ENCODE measurements at places on chromosomes 1 and 21.
A peak's percentile ranks its signal among the peaks of the same experiment; 100 is the strongest.

DNA sequence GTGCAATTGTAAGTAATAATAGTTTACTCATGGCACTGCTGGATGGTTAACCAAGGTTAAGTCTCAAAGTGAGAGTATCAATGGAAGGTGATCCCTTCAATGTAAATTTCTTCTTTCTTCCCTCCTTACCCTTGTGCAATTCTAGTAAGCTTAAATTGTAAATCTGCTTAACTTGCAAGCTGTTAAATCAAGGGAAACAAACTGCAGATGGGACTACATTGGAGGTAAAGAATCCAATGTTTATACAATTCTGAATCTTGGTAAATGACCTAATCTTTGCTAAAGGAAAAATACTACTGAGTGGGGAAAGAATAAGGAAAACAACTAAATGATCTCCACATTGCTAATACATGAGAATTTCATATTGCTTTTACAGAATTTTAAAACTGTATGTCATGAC lies 6.7 kb upstream of the CD55 start:
- no peak for DNase-seq

DNA sequence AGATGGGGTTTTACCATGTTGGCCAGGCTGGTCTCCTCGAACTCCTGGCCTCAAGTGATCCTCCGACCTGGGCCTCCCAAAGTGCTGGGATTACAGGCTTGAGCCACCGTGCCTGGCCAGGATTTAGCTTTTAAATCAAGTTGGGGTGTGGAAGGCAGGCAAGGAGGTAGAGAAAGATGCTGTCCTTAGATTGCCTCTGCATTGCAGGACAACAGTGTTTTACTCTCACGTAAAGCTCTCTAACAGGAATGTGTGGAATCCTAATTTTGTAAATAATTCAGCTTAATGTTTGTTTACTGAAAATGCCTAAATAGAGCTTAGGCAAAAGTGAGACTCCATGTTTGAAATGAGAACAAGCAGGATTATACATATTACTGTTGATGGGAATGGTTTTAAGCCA lies 29.5 kb upstream of the TGFB2 start:
- no peak for DNase-seq

DNA sequence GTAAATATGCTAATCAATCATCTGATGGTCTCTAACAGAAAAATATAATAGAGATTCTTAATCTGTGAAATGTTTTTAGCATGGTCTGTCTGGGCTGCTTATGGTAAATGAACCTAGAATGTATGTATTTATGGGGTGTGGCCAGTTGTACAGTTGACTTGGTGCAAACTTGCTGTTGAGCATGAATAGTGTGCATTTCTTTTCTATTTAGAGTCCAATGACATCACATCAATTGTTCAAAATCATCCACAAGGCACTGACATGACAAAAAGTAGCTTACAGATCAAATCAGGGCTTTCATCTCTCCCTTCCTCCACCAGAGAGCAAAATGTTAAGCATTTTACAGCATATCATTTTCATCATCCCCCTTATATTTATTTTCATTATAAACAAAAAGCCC lies 1010.3 kb downstream of the KCNT2 start:
- no peak for DNase-seq

DNA sequence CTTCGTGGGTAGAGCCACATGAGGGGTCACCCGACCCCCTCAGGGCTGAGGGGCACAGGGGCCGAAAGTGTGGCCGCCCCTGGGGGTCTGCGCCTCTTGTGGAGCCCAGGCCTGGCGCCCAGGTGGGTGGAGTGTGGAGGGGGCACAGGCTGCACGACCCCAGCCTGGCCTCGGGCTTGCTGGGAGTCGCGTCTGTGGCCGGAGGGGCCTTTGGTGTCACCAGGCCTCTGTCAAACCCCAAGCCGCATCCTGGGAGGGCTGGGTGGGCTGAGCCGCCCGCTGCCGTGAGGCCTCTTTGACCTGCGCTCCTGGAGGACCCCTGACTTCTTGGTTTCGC lies 60.7 kb downstream of the FAAP20 start:
- no peak for DNase-seq

- DNase-seq, result no peak
Observed at GRCh38 chr1:37588939-37589338, 6.8 kb downstream of the GNL2 start.

GRCh38 chr1:22320587-22321344 lies 130.9 kb upstream of the ZBTB40 start:
- no peak for DNase-seq

DNA sequence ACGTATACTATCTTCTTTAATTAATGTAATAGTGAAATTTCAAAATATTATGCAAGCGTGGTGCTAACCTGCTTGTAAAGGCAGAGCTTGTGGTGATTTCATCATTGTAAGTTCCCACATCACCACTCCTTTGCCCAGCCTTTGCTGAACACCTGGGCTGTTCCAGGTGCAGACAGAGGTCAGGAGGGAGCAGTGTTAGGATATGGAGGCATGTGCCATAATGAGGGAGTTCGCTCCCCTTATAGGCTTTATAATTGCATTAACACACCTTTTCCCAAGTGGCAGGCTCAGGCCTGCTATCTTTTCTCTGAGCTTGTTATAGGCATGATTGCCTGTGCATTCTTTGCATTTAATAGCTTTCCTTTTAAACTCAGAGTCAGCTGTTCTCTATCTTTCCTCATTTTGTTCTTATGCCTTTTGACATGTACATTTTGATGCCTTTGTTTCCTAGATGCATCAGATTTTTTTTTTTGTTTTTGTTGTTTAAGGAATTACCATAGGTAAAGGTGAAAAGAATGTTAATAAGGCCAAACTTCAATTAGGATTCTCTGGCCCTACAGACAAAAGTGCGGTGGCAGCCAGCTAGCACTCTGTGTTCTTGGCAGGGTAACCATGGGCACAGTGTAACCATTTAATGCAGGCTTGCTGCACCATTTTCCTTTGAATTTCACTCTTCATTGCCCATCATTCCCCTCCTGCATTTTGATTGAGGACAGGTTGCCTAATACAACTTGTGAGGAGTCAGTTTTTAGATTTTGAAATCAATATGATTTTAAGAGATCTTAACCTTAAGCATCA lies 12.6 kb downstream of the NPL start:
- DNase-seq, result no peak

DNA sequence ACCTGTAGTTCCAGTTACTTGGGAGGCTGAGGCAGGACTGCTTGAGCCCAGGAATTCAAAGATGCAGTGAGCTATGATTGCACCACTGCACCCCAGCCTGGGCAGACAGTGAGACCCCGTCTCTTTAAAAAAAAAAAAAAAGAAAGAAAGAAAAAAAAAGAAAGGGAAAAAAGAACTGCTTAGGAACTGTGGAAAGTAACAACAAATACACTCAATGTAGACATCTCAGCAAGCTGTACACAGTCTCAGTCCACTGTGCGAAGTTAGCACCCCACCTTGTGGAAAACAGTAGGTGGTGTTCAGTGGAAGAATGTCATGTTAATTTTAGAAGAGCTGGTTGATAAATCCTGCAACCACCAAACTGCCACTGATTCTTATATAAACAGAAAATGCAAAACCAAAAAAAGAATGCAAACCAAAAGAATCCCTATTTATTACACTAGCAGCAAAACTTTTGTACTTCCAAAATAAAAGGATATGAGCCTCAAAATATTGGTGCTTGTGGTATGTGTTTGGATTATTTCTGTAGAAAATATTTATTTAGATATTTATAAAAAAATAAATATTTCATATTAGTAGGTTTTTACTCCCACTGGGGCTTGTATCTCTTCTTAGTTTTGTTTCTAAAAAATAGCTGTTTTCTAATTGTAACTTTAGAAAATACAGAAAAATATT lies 31.1 kb downstream of the ALG14 start:
- DNase-seq, result peak; percentile 50

DNA sequence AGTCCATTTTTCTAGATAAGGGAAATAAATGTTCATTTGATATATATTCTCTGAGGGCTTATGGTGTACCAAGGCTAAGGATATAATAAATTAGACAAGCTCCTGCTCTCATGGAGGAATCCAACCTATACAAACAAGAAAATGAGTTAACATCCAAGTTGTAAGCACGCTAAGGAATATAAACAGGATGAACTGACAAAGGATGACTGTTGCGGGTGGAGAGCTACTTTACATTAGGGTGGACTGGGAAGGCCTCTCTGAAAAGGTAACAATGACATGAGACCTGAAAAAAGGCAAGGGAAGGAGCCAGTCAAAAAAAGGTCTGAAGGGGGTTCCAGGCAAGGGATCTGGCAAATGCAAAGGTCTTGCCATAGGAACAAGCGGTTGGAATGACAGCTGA lies 3.1 kb downstream of the BCAR3 start:
- DNase-seq, result no peak

- no peak for DNase-seq
Observed at GRCh38 chr1:21326861-21327344, 36.6 kb upstream of the ECE1 start.

- DNase-seq, result no peak
Observed at GRCh38 chr1:57789936-57790335, 366.1 kb upstream of the DAB1 start.

DNA sequence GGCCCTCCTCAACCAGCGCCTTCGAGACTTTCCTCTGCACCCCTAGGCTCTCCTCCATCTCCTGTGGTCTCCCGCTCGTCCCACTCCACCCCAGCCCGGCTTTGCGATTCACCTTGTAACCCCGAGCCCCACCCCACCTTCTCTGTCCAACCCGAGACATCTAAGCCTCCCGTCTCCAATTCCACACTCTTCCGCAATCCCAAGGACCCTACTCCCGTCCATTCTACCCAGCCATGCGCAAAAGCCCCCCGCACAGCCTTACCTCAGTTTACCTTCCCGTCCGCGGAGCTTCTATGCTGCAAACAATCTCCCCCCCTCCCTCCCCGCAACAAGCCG lies 174 bp downstream of the SH3BP5L start:
- DNase-seq, result no peak

GRCh38 chr1:19338323-19338762 lies 26.2 kb downstream of the SLC66A1 start:
- no peak for DNase-seq

GRCh38 chr1:3308053-3308452 lies 146.4 kb upstream of the ARHGEF16 start:
- no peak for DNase-seq

- DNase-seq, result no peak
Observed at GRCh38 chr1:177091040-177091439, 73.5 kb downstream of the ASTN1 start.

DNA sequence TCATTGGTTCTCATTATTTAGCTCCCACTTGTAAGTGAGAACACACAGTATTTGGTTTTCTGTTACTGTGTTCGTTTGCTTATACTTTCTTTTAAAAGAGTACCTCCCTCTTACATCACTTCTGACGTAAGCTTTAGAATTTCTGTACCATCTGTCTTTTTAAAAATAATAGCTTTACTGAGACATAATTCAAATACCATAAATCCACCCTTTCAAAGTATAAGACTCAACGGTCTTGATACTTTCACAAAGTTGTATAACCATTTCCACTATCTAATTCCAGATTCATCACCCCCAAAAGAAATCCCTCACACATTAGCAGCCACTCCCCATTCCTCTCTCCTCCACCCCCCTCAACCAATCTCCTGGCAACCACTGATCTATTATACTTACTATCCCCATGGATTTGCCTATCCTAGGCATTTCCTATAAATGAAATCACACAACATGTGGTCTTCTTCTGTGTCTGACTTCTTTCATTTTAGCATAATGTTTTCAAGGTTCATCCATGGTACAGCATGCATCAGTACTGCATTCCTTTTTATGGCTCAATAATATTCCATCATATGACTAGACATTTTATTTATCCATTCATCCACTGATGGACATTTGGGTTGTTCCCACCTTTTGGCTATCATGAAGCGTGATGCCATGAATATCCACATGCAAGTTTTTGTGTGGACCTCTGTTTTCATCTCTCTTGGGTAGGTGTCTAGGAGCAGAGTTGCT lies 104.7 kb downstream of the HLCS start:
- DNase-seq, result no peak

- no peak for DNase-seq
Observed at GRCh38 chr1:54950006-54950368, 30.4 kb upstream of the TMEM61 start.

DNA sequence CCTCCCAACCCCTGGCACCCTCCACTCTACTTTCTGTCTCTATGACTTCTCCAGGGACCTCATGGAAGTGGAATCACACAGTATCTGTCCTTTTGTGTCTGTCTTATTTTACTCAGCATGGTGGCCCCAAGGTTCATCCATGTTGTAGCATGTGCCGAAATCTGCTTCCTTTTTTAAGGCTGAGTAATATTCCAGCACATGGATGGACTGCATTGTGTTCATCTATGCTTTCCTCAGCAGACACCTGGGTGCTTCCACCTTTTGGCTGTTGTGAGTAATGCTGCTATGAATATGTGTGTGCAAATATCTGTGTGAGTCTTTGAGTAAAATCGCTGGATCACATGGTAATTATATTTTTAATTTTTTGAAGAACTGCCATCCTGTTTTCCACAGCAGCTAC lies 1.6 kb upstream of the PFKL start:
- DNase-seq, result no peak

- DNase-seq, result no peak
Observed at GRCh38 chr1:157115851-157116736, 16.5 kb upstream of the ETV3L start.

- no peak for DNase-seq
Observed at GRCh38 chr21:34158866-34159835, 85.8 kb downstream of the MRPS6 start.

- DNase-seq, result peak; percentile 37
Observed at GRCh38 chr21:45981151-45982091, at the start of gene COL6A1. COL6A1 (plus strand) TSS chr21:45981770; CDS start chr21:45981851, 81 bp downstream.

DNA sequence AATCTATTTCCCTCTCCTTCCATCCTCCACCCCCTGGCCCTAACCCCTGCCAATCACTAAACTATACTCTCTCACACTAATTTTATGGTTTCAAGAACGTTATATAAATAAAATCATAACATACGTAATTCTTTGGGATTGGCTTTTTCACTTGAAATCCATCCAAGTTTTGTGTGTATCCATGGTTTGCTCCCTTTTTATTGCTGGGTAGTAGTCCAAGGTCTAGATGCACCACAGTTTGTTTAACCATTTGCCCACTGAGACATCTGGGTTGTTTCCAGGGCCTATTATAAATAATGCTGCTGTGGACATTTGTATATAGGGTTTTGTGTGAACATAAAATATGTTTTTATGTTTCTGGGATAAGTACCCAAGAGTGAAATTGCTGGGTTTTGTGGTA lies 61.4 kb downstream of the TEX35 start:
- no peak for DNase-seq

GRCh38 chr1:95793893-95794292 lies 559.9 kb downstream of the RWDD3 start:
- no peak for DNase-seq

DNA sequence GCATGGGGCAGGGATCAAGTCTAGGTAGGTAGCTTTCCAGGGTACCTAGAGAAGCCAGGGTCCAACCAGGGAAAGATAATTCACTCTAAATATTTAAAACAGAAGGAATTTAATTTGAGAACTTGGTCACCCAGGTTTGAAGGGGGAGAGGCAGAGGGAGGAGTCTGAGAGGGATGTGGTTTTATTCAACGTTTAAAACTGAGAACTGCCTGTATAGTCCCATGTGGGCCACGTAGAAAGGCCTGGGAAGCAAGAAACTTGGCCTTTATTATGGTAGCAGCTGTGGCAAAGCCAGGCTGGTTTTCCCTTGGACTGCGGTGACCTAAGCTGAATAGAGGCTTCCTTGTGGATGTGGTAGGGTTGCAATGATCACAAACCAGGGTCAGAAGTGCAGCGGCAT lies 42.0 kb upstream of the DUSP10 start:
- DNase-seq, result no peak

All from NCI-H460 (cell line).